ENCODE measurements at places on chromosomes 6 and 20. TPM values are rescaled to one million over a fixed set of nuclear protein-coding genes. Genes with fewer than 3 reads are reported as not detected.

TRERF1 gene
- 10.9 TPM for total RNA-seq

YIPF3 gene
- 83.9 TPM for total RNA-seq

HLA-F gene
- total RNA-seq, result 35.3 TPM

C20orf141 gene
- not detected for total RNA-seq

HLA-DQA2 gene
- total RNA-seq, result not detected

FERMT1 gene
- 276 TPM for total RNA-seq

GPSM3 gene
- 13.2 TPM for total RNA-seq

DNA sequence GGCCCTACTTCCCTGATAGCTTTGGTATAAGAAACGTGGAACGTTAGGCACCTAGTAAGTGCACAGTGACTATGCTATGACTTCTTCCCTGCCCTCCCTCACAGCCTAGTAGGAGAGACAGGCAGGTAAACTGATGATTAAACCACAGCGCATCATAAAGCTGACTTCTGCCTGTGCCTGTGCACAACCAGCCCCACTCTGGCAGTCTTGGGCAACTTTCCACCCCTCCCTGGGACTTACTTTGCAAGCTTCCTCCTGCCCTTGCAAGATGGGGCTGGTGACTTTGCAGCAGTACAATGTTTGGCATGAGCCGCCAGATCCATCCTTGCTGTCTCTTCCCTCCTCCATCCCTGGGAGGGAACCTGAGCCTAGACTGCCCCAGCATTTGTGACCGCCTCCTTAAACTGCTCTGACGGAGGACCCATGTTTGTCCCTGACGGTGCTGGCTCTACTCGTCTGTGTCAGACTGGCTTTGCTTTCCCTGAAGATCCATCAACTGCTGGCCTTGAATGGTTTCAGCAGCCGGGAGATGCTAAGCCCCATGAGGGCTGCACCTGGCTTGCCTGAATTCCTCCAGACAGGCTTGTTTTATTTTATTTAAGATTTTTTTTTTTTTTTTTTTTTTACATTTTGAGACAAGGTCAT is 36.1 kb downstream of the EFCAB8 start:
- DNase-seq, result peak; percentile 89

GRCh38 chr6:137363805-137364138 is 130.4 kb downstream of the OLIG3 start:
- peak; percentile 55 for DNase-seq

- DNase-seq, result no peak
Observed at GRCh38 chr6:126531286-126531685, 191.4 kb downstream of the CENPW start.

All from foreskin keratinocyte (primary cell).